ENCODE measurements at places on chromosomes 3 and 15.
A peak's percentile ranks its signal among the peaks of the same experiment; 100 is the strongest.

DNA sequence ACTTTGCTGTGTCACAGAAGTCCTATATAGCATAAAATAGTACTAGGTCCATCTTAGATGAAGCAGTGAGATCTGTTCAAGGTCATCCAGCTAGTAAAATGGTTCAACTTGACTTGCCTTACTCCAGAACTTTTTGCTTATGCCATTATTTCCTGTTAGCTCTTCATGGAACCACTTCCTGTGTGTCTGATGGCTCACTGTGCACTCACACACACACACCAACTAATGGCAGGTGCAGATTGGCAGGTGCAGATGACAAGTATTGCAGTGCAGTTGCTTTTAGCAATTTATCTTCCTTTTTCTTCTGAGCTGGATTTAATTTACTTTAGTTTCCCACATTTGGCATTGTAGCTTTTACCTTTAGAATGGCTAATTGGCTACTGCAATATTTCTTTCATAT, 29.8 kb downstream of the GOLGA8S start:
- DNase-seq, result no peak

GRCh38 chr3:160478338-160478737, 28.8 kb upstream of the TRIM59 start:
- DNase-seq, result no peak

DNA sequence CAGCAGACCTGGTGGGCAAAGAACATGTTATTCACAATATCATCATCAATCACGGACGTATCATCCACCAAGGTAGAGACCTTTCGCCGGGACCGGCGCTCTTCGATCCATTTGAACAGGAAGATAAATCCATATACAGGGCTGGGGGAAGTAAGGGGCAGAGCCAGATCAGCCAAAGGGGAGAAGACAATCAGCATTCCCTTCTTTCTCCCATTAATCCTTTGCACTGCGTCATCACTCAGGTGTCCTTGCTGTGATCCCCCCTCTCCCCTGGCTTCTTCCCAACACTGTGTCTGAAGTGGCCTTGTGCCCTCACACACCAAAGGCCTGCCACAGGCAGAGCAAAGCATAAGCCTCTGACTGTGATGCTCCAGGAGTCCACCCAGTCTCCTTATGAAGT, 36.4 kb downstream of the SEMA3G start:
- no peak for DNase-seq

GRCh38 chr15:77342807-77343206, 77.1 kb downstream of the PEAK1 start:
- DNase-seq, result no peak

GRCh38 chr3:106078635-106079034, 209.8 kb upstream of the CBLB start:
- no peak for DNase-seq

GRCh38 chr15:78673476-78673875, 32.5 kb upstream of the CHRNB4 start:
- DNase-seq, result no peak

- no peak for DNase-seq
These were observed 569 bp downstream of the TMEM266 start for GRCh38 chr15:76060118-76060989.

DNA sequence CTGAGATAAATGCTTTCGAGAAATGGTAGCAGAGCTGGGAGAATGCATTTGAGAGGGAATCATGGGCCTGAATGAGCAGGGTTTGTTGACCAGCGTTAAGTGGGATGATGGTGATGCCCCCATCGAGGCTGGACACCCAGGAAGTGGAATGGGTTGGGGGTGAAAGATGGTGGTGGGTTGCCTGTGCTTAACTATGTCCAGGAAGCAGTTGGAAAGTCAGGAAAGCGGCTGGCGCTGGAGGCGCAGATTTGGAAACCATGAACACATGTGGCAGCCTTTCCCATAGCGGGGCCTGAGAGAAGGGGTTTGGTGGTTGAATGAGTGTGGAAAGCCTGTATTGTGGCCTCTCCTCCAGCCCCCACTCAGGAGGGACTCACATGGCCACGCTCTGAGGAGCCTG, 80.7 kb downstream of the AAGAB start:
- no peak for DNase-seq

GRCh38 chr3:21645121-21645897, 105.7 kb downstream of the ZNF385D start:
- no peak for DNase-seq

- peak; percentile 51 for DNase-seq
These were observed at the start of gene STRA6 for GRCh38 chr15:74202452-74203401. TSS of gene STRA6 (minus strand) at chr15:74202787. CDS start at chr15:74202267, 520 bp downstream.

DNA sequence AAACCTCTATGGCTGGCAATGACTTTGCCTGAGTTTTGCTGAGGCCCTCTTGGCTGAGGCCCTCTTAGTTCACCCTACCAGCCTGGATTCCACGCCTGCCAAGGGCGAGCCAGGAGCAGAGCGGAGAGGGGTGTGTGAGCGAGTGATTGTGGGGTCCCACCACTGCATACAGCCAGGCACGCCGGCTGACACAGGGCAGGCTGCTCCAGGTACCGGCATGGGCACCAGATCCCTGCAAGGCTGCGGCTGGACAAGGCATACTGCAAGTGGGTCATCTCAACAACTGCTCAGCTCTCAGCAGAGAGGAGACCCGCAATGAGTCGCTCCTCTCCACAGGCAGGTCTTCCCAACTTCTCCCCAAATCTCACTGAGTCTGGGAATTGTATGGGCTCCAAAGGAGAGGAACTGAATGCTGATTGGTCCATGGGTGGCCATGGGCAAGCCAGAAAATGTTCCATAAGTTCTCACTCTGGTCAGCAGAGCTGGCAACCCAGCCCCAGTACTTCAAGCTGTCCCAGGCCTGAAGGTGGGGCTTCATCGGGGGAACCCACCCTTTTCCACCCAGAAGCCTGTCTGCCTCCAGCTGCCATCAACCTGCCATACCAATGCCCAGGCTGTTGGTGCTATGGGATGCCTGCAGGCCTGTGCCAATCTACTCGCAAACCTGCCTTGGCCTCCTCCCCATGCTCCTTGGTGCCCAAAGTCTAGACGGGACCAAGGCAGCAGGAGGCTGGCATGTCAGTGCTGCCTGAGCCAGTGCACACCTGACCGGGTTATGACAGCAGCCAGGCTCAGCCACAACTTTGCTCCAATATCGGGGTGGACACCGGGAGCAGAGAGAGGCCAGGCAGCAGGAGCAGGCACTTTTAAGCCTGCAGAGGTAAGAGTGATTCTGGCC, 1273.6 kb upstream of the GBE1 start:
- no peak for DNase-seq
